ENCODE measurements at places on chromosomes 3 and 15.

GRCh38 chr3:88410259-88410658 is 260.5 kb downstream of the C3orf38 start:
- DNase-seq: no peak

DNA sequence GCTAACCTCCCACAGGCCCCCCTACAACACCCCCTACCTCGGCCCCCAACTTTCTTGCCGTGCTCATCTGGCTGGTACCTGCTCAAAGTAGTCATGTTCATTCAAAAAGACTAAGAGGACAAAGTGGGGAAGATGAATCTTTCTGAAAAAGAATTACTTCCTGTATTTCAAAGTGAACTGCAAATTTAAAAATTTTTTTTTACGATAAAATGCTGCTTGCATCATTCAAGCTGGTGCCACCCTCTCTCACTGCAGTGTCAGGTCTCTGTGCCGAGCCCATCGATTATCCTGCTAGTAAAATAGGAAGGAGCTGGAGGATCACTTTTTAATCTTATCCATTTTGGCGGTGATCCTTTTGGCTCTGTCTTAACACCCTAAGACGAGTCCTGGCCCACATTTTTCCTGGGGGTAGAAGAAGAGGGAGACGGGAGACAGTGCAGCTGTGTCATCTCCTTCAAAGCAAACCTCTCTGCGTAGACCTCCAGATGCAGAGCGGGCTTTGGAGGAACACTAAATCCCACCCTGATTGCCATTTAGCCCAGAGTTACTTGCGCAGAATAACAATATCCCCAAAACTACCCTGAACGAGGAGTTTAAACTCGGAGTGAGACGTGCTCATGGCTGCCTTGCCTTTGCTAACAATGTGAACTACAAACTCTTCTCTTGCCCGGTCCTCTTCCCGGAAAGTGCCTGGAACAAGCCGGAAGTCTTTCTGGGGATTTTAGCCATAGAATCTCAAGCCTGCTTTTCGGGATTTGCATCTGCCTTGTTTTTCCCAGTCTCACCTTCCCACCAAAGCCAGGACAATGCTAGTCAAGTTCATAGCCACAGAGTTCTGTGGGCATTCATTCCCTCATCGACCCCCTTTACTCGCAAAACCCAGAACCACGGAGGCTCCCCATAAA is 66.2 kb upstream of the CGNL1 start:
- no peak for DNase-seq

DNA sequence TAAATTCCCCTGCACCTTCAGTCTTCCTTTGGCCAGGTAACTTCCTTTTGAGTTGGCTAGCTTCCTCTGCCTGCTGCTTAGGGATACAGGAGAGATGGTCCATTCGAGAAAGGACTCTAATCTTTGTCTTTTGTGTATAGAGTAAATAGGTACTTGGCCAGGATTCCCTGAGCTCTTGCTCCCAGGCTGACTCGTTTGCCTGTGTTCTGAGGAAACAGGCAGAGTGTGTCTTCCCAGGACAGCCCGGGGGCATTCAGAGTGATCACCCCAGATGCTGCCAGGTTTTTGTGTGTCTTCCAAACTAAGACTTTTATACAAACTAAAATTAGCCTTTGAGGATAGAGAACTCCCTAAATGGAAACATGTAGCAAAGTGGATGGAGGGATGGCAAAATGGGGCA is 39.5 kb downstream of the TMEM108 start:
- no peak for DNase-seq

- DNase-seq: no peak
Measured at GRCh38 chr15:51706291-51706690, 25.0 kb downstream of the SCG3 start.

GRCh38 chr3:126498461-126498860 is 19.1 kb downstream of the UROC1 start:
- DNase-seq: no peak

GRCh38 chr3:59268170-59268569 is 218.3 kb upstream of the CFAP20DC start:
- DNase-seq: no peak

DNA sequence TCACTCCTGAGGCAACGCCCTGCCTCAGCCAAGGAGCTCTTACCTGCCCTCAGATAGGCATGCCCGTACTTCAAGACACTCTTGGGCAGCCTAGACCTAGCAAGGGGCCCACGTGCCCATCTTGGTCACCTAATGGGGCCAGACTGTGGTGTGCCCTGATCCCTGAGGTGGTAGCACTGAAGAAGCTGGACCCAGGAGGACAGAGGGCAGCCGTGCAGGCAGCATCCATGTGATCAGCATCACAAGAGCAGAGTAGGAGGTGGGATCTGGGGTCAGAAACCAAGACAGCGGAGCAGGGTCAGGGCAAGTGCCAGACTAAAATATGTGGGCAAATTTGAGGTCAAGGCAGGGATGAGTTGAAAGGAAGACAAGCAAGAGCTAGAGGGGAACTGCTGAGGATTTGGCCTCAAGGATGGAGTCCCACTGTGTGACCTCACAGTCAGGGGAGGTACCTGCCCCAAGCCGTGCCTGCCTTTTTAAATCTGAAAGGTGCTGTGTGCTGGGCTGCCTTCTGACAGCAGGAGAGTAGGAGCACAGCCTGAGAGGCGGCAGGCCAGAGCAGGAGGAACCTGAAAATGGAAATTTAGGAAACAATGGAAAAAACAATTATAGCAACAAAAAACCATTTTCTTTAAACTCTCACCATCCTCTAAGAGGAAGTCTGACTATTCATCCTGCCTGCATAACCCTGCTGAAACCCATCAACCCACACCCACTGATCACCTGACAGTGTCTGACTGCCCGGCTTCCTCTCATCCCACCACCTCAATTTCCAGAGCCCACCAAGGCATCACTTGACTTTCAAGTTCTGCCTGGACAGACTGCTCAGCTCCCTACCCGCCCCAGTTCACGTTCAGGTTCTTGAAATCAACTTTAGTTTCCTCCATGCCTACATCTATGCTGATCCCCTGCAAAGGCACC is 7.3 kb downstream of the ZBTB38 start:
- DNase-seq: no peak

DNA sequence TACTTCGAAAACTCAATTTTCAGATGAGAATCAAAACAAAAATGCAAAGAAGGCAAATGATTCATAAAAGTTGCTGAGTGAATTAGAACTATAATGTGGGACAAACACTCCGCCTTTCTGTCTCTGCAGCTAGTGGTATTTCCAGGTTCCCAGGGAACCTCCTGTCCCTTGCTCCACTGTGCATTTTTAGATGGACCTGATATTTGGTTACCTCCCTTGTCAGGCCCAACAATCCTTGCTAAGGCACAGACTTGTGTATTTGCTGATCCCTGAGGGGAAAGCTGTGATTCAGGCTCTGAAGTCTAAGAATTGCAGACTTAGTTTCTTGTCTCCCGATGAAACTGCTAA is 162.7 kb downstream of the LPP start:
- no peak for DNase-seq

- no peak for DNase-seq
Measured at GRCh38 chr15:93826790-93827189, 404.6 kb upstream of the MCTP2 start.

- DNase-seq: peak; percentile 68
Measured at GRCh38 chr3:126654571-126655383, at the start of gene TXNRD3. Gene TXNRD3, minus strand, starts transcription at chr3:126655124.

DNA sequence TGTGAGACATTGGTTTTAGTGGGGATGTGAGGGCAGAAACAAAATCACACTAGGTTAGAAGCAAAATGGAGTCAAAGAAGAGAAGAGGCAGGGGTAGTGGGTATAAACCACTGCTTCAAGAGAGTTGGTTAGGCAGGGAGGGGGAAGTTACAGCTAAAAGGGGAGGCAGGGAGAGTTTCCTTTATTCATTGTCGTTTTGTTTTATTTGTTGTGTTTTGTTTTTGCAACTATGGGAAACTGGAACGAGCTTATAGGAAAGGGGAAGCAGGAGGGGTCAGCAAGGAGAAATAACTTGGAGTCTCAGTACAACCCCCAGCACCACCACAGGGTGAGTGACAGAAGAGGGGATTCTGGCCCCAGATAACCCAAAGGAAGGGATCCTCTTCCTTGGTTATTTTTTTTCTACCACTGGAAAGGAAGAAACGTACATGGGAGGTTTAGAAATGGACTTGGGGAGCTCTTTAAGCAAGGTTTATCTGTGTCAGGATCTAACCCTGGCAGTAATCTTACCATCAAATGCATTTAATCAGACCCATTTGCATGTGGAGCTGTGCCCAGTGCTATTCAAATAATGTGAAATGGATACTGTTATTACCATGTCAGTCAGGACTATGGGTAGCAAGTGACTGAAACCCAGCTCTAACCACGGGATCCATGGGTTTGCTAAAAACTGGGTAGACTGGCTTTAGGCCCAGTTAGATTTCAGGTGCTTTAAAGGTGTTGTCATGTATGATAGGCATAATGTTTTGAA is 68.7 kb downstream of the CCNL1 start:
- no peak for DNase-seq

DNA sequence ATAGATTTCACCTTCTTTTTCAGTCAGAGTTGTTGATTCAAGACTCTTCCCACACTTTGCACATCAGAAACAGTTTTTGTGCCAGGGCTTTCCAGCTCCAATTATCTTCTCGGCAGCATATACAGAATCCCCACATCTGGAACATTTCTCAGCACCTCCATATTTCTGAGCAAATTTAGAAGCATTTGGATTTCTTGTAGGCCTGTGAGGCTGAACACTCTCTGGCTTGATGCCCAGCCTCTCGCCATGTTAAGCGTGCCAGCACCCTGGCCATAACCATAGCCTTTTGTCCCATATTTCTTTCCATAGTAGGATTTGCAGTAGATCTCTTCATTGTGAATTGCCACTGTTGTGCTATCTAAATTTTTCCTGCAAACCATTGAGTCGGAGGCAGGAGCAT is 28.3 kb downstream of the CD80 start:
- no peak for DNase-seq

DNA sequence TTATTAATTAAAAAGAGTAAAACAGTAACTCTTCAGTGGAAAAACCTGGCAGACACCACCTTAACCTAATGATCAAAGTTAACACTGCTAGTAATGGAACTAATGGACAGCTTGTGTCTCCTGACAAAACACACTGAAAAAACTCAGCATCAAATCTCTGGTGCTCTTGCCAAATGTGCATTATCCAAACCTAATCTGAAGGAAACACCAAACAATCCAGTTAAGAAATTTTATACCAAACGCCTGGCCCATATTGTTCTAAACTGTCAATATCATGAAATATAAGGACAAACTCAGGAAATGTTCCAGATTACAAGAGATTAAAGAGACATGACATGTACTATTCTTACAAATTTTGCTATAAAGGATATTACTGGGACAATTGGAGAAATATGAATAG is 10.4 kb downstream of the RSL24D1 start:
- no peak for DNase-seq

DNA sequence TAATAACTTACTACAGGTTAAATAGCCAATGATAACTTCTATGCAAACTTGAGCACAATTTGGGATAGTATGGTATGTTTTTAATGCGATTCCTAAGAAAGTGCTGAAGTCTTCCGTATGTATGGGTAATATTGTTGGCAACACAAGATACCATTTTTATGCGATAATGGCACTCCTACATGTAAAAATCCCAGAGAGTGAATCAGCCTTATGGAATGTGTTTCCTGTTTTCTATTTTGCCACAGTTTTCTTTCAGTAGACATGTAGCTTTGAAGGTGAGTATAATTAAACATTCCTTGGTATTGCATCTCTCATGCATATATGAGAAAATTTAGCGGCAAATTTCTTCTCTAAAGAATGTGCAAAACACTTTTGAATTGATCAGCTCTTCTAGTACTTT is 396.8 kb upstream of the AZI2 start:
- DNase-seq: no peak

GRCh38 chr3:28982906-28983305 is 298.0 kb upstream of the RBMS3 start:
- DNase-seq: no peak

GRCh38 chr3:16828815-16829214 is 55.9 kb upstream of the PLCL2 start:
- no peak for DNase-seq

DNA sequence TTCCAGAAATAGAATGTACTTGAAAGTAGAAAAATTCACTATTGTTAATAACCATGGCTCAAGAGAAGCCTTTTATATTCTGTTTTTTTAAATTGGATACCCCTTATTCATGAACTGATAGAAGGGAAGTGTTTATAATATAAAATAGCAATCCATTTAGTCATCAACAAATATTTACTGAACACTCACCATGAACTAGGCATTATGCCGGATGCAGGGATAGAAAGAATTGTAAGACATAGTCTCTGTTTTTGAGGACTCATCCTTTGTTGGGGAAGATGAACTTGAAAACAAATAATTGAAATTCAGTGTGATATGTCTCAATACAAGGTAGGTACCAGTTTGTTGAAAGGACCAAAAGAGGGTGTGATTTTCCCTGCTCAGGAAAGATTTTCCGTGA is 160.9 kb upstream of the SATB1 start:
- no peak for DNase-seq

DNA sequence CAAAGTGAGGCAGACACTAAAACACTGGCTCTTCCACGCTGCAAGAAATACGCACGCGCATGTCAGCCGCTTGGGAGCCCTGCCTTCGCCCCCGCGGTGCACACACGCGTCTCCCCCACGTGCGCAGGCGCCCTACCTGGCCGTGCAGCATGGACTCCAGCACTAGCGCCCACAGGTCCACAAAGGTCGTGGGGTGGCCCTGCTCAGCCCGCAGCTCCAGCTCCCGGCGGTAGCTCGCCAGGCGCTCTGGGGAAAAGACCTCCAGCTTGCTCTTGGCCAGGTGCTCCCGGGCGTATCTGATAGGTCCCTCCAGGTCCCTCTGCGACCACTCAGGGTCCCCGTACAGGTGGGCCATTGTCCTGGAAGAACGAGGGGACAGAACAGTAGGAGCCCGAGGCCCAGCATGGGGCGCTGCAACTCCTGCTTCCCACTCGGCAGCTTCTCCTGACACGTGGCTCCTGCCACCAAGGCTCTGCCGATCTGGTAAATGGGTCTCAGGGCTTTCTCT is 14.9 kb downstream of the PLA2G4D start:
- DNase-seq: no peak

- no peak for DNase-seq
Measured at GRCh38 chr15:73078722-73079121, 26.5 kb downstream of the NEO1 start.

- DNase-seq: no peak
Measured at GRCh38 chr3:36557021-36557707, 176.9 kb downstream of the STAC start.

DNA sequence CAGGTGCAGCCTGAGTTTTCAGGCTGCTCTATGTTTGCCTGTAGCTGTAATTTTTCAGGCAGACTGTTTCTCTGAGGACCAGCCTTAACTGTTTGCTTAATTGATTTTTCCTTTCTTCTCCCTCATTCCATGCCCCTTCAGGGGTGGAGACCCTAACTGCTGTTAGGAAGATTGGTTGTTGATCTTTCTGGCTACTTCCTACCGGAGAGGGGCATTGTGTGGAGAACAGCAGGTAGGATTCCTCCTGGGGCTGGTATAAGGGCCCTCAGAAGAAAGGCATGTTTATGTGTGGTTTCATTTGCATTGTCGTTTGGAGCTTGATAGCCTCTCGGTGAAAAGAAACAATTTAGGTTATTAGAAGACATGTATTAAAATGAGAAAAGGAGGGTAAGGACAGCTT is 56.9 kb upstream of the GOLGA6L2 start:
- peak; percentile 83 for DNase-seq

Measured in NCI-H1092 treated with DMSO at 0.1 percent for 48 hours (cell line).